ENCODE measurements at places on chromosomes 12 and 14.
A peak's percentile ranks its signal among the peaks of the same experiment; 100 is the strongest.

- peak; percentile 86 for DNase-seq
Measured at GRCh38 chr14:105491366-105491973, 424 bp downstream of the TEDC1 start.

DNA sequence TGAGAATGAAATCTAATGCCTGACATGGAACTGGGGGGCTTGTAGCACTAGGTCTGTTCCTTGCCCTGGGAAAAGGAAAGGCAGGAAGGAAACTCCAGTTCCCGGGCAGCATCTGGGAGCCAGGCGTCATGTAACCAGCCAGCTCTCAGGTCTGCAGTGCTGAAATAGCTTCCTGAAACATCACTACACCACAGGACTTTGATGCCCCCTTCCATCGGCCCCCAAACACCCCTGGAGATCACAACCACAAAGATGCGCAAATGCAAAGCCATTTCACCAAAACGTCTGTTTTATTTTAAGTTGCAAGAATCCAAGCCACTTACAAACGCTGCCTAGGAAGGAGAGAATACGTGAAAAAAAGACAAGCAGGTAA is 40.9 kb downstream of the KCTD10 start:
- no peak for DNase-seq

- no peak for DNase-seq
Measured at GRCh38 chr12:93009533-93009932, 80.4 kb upstream of the EEA1 start.

- DNase-seq, result no peak
Measured at GRCh38 chr12:52267699-52268098, 6.7 kb upstream of the KRT86 start.

GRCh38 chr14:32329146-32329545 is at the start of gene AKAP6:
Gene AKAP6 (plus strand): TSS chr14:32329298. CDS start chr14:32433494, 104,196 bp downstream.
- no peak for DNase-seq

DNA sequence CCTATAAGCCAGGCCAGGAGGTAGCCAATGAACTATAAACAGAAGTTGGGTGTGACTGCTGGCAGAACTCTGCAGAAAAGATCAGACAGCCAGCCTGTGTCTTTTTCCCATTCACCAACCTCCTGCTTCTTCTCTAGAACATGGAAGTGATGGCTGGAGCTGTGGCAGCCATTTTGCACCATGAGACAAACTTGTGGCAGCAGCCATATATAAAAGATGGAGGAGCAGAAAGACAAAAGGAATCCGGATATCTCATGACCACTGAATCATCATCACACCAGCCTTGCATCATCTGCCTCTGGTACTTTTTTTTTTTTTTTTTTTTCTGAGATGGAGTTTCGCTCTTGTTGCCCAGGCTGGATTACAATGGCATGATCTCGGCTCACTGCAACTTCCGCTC is 8.7 kb downstream of the BEGAIN start:
- DNase-seq, result no peak
